Stimulated activated CD4-positive, alpha-beta T cell treated with anti-CD3 and anti-CD28 coated beads, Interleukin-15, amount 100 ng/mL, for 24 hours (primary cell): ENCODE measurements at places on chromosomes 6 and 20.

DNA sequence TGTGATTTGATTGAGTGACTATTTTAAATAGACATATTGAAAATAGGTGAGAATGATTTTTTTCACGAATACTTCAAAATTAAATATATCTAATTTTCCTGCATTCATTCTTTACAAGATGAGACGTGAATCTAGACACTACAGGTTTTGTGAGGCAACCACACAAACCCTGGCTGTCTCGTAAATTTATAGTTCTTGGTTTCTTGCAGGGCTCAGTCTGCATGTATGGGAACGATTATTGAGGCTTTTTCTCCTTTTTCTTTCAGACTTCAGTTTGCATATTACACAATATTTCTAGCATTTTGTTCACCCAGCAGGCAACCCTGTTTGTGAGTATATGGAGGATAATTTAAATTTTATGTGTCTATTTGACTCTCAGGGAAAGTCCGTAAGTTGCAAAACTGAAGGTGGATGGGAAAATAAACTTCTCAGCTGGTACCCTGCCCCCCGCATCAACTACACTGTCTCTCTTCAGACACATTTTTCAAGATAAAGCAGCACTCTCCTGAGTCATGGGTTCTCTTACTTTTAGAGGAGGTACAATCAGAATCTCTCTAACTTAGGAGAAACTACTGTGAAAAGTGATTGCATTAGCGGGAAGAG lies 1349.3 kb downstream of the GRIK2 start:
- no peak for DNase-seq

DNA sequence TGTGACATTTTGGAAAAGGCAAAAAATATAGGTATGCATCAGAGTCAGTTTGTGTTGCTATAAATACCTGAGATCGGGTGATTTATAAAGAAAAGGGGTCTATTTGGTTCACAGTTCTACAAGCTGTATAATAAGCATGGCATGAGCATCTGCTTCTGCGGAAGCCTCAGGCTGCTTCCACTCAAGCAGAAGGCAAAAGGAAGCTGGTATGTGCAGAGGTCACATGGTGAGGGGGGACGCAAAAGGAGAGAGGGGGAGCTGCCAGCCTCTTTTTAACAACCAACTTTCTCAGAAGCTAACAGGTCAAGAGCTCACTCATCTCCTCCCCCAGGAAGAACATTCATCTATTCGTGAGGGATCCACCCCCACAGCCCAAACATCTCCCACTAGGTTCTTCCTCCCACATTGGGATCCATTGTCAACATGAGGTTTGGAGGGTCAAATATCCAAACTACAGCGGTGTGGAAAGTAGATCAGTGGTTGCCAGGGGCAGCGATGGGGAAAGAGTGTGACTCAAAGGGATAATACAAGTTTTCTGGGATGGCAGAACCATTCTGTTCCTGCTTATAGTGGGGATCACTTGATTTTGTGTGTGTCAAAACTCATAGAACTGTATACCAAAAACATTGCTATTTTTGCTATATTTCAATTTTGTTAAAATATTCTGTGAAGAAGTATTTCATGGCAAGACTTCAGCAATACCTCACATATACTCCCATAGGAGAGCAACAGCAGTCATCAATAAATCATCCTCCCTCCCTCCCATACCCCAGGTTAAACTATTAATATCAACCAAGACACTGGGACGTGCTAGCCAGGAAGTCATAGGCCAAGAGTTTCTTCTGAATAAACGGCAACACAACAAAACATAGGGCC lies 9.9 kb upstream of the FAM50B start:
- DNase-seq = no peak

- DNase-seq = no peak
Measured at GRCh38 chr6:7114744-7115458, 7.1 kb downstream of the RREB1 start.

- DNase-seq = no peak
Measured at GRCh38 chr6:111540681-111541025, 57.6 kb upstream of the REV3L start.

DNA sequence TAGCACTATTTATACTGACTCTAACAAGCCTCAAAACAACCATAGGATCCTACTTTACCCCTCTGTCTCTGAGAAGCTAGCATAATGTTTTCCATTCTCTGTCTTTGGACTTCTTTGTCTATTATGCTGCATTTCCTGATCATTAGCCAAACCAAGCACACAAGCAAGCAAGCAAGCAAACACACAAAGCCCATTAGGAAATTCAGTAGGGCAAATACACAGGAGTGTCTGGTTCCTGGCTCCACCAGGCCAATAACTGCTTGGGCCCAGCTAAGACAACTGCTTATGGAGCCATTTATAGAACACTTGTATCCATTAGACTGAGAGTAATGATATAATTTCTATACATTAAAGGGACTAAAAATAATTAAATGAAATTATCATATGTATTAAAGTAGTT lies 952.9 kb upstream of the EPHA7 start:
- no peak for DNase-seq

DNA sequence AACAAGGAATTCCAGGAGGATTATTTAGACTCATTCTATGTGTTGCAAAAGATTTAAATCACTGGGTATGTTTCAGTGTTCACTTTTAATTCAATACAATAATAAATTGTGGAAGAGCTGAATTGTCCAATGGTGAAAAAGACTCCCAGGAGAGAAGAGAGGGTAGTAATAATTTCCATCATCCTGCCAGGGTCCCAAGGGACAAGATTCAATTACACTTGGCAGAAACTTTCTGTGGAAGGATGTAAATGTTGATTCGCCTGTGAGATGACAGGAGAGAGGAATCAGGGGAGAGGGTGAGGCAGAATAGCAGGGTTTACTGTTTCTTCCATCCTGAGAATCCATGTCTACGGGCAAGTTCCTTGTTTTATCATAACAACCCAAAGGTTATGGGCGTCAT lies 342.7 kb downstream of the ESR1 start:
- no peak for DNase-seq

DNA sequence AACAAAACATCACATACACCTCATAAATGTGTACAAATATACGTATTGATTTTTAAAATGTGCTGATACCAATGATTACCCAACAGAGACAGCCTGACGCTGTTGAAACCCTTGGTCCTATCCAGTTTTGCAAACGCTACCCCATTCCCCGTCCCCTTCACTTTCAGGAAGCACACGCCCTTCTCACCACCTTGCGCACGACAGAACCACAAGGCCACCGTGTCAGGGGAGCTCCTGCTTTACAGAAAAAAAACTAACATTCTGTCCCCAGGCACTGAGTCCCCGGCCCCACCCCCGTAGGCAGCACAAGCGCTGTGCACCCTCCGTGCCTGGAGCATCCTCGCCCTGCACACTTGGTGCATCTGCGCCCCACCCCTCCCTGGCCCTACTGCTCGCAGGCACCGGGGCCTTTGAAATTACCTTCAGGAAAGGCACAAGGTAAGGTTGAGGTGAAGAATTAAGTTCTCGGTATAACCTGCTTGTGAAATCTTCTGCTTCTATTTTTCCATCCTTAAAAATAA lies 58.5 kb downstream of the TAF4 start:
- DNase-seq = no peak

DNA sequence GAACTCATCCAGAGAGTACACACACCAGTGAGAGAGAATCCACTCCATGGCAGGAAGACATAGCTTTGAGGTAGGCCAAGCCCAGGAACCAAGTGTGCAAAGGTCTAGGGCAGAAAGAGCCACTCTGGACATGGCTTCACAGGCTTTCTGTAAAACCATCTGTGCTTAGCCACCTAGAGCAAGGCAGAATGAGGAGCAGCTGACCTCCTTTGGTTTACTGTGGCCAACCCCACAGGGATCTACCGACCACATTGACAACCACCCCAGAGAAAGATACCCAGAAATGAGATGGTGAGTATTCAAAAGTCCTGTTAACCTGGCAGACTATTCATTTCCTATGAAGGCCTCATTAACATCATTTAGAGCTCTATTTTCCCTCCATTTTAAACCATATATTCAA lies 10.5 kb downstream of the ZHX3 start:
- no peak for DNase-seq

GRCh38 chr6:43242908-43243663 lies at the start of gene TTBK1:
TTBK1 (plus strand) TSS chr6:43243481; CDS start chr6:43246661, 3,180 bp downstream.
- peak; percentile 55 for DNase-seq

DNA sequence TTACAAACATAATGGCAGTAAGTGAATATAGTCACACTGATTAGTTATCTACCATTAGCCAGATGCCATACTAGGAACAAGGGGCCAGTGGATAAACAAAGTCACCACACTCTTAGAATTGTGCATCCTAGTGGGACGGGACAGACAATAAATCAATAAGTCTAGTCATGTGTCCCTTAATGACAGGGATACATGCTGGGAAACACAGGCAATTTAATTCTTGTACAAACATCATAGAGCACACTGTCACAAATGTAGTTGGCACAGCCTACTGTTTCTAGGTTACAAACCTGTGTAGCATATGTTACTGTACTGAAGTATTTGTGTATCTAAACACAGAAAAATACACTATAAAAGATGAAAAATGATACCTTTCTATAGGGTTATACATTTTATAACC lies 123.0 kb upstream of the FAM184A start:
- DNase-seq = no peak

DNA sequence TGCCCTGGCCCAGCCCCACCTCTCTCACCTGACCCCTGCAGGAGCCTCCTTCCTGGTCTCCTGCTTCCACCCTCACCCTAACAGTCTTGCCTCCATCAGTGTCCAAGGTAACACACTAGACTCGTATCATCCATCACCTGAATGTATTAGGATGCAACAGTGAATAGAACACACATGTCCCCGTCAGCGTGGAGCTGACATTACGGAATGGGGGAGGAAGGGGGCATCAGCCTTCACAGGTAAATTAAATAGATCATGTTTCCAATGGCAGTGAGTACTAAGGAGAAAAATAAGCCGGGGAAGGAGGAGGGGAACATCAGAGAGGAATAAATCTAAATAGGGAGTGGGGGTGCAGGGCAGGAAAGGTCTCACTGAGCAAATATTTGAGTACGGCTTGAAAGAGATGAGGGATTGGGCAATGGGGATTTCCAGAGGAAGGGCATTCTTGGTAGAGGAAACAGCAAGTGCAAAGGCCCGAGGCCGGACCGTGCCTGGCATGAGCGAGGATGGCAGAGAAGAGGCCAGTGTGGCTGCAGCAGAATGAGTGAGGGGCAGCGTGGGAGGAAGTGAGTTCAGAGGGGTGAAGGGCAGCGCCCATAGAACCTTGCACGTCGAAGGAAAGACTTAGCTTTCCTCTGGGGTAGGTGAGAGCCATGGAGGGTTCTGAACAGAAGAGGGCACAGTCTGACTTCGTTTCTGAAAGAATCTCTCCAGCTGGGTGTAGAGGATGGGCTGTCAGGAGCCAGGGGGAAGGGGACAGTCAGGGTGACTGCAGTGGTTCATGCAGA lies 110.1 kb upstream of the PTPN1 start:
- no peak for DNase-seq

GRCh38 chr20:5480824-5481600 lies 164.3 kb upstream of the PROKR2 start:
- DNase-seq = no peak

DNA sequence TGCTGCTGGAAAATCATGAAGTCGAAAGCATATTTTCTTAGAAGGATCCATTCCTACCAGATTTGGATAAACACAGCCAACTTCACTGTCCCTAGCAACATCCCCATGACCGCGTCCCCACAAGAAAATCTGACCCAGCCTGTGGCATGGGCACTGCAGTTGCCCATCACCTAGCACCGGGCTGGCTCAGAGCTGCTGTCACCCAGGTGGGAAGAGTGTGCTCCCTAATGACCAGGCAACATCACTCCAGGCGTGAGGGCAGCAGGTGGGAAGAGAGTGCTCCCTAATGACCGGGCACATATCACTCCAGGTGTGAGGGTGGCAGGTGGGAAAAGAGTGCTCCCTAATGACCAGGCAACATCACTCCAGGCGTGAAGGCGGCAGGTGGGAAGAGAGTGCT lies 238.0 kb downstream of the TBXT start:
- no peak for DNase-seq

DNA sequence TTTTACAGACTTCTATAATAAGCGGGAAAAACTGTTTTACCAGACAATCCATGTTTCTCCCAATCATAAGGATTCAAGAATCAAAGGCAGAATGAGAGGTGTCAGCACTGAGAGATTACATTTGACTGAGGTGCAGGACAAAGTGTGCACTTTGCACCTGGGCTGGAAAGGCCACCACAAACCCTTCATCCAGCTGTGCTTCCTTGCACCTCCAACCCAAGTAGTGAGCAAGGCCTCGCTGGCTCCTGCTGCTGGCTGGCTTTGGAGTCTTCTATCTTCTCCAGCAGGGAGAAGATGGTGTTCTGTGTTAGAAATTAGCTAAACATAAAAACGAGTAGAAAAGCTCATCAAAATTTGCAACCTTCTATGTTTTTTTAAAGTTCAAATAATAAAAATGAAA lies 77.7 kb downstream of the CHD6 start:
- DNase-seq = no peak

DNA sequence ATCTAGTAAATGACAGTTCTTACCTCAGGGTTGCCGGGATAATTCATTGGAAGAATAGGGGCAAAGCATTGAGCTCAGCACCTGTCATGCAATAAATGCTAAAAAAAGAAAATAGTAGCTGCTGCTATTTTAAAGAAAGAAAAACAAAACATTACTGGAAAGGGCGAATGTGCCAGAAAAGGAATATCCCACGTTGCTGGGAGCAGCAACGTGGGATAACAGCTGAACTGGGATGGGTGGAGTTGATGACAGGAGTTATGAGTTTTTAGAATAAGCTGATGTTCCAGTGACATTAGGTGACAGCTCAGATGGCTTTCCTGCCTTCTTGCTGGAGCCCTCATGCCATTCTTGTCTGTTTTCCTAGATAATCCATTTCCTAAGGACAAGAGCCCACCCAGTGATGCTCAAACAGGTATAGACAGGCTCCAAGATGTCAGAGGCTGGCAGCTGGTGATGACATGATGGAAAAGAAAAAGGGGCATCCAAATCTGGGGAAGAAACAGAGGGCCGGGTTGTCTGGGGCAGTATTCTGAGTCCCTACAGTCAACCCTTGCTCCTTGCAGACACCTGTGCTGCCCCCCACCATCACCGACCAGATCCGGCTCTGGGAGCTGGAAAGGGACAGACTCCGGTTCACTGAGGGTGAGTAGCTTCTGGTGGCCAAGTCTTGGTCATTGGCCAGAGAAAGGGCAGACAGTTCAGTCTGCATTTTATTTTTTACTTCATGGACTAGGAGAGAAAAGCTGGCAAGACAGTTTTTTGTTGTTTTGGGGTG lies 1.1 kb upstream of the VARS2 start:
- no peak for DNase-seq

DNA sequence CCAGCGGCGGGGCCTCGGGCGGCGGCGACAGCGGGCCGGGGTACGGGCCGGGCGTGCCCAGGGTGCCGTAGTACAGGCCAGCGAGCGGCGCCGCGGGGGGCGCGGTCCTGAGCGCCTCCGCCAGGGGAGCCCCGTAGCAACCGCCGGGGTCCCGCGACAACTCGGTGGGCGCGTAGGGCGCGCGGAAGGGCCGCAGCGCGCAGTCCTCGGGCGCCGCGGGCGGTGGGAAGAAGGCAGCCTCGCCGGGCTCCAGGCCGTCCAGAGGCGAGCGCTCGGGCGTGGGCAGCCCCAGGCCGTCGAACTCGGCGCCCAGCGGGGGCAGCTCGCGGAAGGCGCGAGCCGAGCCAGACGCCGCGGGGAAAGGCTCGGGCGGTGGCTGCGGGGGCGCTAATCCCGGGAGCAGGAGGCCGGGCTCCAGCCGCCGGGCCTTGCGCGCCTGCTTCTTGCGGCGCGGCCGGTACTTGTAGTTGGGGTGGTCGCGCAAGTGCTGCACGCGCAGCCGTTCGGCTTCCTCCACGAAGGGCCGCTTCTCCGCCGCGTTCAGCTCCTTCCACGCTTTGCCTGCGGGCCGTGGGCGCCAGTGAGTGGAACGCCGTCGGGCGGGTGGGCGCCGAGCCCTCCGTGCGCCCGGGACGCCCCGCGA lies 916 bp downstream of the SOX18 start:
- DNase-seq = no peak

- no peak for DNase-seq
Measured at GRCh38 chr6:119395192-119395591, 45.6 kb upstream of the MAN1A1 start.
